ENCODE measurements at places on chromosomes 4 and X.

- DNase-seq = no peak
Observed at GRCh38 chr4:121829511-121829910, 5.8 kb upstream of the CCNA2 start.

DNA sequence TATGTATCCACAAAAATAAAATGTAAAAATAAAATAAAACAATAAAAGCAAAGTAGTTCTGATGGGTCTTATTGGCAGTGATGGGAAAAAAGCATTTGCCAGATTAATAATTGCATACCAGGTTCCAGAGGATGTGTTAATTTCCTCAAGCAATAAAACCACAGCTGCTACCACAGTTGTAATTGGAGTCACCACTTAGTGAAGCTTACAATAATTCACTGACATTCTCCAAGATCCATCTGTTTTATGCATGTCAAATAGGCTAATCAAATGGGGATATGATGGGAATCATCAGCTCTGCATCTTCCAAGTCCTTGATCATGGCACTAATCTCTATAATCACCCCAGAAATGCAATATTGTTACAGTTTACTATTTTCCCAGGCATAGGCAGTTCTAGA lies 123.5 kb upstream of the EMCN start:
- no peak for DNase-seq

DNA sequence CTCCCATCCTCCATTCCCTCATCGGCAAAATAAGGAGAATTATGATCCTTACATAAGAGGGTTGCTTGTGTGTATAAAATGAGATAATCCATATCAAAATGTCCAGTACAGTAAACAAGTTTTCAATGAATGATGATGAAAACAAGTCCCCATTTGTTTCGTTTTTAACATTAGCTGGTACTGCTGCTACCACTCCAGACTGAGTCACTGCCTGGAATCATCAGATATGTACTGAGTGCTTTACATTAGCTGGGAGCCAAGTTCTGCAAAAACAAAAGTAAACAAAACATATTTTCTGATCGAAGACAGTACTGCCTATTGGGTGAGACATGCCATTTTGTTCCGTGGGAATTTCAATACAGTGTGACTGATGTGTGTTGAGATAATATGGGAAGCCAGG lies 123.2 kb upstream of the IGFBP7 start:
- no peak for DNase-seq

GRCh38 chrX:25976683-25977310 lies 161.3 kb upstream of the MAGEB18 start:
- no peak for DNase-seq

GRCh38 chr4:152224223-152224622 lies 311.7 kb downstream of the FBXW7 start:
- no peak for DNase-seq

All from activated CD8-positive, alpha-beta memory T cell treated with anti-CD3 and anti-CD28 coated beads for 4 hours (primary cell).